ENCODE measurements at places on chromosomes 4 and X. TPM values are rescaled to one million over a fixed set of nuclear protein-coding genes. Genes with fewer than 3 reads are reported as not detected.

GRCh38 chr4:144340931-144341330 is 200.4 kb upstream of the GYPA start:
- DNase-seq, result no peak

DNA sequence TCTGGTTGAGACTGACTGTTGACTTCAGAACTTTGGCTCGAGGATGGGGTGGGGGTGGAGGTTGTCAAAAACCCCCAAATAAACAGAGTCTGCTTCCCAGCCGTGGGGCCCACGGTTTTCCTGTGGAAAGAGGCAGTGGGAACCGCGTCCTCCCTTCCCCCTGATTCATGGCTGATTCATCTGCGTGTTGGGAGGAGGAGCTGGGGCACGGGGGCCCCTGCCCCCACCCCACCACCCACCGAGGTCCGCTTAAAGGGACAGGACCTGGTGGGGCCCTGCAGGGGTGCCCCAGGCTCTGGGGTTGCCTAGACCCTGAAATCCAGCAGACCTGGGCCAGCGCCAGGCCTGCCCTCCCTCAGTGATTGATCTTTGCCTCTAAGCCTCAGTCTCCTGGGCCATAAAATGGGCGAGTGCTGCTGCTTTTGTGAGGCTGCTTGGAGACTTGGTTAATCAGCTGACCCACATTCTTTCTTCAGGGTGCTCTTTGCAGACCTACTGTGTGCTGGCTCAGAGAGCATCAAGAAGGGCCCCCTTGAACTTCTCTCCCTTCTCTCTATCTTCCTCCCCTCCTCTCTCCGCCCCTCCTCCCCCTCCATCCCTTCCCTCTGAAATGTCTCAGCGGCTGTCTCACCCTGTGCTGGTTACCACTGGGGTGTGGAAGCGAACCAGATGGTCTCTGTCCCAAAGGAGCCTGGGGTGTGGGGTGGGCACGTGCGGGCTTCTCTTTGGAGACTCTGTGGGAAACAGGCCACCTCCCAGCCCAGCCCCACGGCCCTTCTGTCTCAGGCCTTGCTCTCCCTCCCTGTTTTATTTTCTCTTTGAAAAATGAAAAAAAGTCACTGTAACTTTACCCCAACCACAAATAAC is 9.1 kb downstream of the HTRA3 start:
- DNase-seq, result no peak

DNA sequence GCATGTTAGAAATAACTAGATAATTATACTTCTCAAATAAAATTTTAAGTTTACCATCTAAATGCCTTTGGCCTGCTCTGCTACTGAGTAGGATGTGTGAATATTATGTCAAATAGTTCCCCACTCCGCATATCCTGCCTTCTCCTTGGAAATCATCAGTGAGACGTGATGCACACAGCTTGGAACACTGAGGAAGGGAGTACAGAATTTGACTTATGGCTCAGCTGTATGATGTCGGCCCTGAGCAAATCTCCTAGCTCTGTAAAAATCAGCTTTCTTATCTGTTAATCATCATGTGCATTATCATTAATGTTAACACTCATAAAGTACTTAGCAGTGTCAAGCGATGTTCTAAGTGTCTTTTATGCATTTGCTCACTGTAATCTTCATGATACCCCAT is 241.0 kb upstream of the ANKRD50 start:
- DNase-seq, result no peak

The NPFFR2 gene
- total RNA-seq, result not detected

- DNase-seq, result no peak
These were observed 2.7 kb upstream of the TIMP1 start for GRCh38 chrX:47579537-47579936.

DNA sequence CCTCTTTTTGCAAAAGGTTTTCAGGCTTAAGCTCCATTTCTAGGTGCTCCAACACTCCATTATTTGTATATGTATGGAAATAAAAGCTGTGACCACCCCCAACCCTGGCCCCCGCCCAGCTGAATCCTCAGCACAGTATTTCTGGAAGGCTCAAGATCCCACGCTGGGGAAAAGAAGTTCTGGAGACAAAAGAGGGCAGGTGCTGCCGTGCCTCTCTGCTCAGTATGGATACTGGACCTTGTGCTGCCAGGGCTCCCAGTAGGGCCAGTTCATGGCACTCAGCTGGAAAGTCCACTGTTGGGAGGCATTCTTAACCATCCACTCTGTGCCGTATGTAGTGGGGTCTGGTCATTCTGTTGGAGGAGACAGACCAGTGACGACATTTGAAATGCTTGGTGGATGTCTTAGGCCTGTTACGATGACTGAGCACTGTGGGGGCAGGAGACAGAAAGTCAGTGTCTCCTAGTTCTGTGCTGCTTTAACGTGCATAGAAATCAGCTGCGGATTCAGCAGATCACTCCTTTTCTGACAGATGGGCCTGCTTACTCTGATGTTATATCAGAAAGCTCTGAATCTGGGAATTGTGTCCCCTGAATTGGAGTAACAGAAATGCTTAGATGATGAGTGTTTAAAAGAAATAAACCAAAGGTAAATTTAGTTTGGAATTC is 48.4 kb upstream of the MSANTD1 start:
- DNase-seq, result no peak

DNA sequence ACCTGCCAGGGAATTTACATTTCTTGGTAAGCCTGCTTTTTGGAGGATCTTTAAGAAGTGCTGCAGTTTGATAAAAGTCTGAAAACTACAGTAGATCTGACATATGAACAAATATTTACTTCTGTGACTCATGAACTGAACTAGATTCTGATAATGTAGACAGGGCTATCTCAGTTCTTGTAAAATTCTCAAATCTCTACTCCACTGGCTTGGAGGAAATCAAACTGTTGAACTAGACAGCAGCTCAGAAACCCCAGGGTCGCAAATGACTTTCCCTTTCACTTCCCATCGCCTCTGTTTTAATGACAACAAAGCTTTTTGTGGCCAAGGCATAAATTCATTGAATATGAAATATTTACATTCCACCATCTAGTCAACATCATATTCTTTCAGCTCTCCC is 15.4 kb upstream of the OCIAD1 start:
- no peak for DNase-seq

GRCh38 chrX:47169726-47170515 is 23.7 kb upstream of the UBA1 start:
- no peak for DNase-seq

- no peak for DNase-seq
These were observed 523.1 kb downstream of the INPP4B start for GRCh38 chr4:142322996-142323395.

DNA sequence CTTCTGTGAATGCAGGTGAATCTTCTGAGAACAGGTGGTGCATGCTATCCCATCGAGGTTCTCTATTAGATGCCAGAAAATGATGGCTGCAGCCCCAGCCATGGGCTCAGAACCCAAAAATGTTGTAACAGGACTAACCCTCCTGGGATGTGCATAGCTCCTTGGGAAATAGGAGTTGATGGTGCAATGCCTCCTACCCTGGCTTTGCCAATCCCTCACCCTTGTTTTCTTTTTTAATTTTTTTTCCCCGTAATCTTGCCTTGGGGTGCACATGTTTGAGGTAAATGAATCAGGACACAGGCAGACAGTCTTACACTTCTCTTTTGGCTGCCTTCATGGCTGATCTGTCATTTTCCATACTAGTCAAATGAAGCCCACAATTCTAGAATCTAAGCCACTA is 96.6 kb downstream of the KIT start:
- no peak for DNase-seq

The GATA1 gene
- not detected for total RNA-seq

GRCh38 chr4:573122-573892 is 2.8 kb downstream of the TMEM271 start:
- no peak for DNase-seq

GRCh38 chr4:169114341-169114974 is 104.4 kb upstream of the CBR4 start:
- DNase-seq, result no peak

GRCh38 chr4:153651587-153651986 is 32.5 kb upstream of the TLR2 start:
- DNase-seq, result no peak

- no peak for DNase-seq
These were observed 107.3 kb upstream of the RAI2 start for GRCh38 chrX:17968367-17968766.

GRCh38 chr4:20217951-20218350 is 33.8 kb upstream of the SLIT2 start:
- no peak for DNase-seq

- no peak for DNase-seq
These were observed 64.9 kb upstream of the PSAPL1 start for GRCh38 chr4:7499661-7500060.

GRCh38 chr4:185955151-185955770 is 113.7 kb upstream of the TLR3 start:
- DNase-seq, result no peak

DNA sequence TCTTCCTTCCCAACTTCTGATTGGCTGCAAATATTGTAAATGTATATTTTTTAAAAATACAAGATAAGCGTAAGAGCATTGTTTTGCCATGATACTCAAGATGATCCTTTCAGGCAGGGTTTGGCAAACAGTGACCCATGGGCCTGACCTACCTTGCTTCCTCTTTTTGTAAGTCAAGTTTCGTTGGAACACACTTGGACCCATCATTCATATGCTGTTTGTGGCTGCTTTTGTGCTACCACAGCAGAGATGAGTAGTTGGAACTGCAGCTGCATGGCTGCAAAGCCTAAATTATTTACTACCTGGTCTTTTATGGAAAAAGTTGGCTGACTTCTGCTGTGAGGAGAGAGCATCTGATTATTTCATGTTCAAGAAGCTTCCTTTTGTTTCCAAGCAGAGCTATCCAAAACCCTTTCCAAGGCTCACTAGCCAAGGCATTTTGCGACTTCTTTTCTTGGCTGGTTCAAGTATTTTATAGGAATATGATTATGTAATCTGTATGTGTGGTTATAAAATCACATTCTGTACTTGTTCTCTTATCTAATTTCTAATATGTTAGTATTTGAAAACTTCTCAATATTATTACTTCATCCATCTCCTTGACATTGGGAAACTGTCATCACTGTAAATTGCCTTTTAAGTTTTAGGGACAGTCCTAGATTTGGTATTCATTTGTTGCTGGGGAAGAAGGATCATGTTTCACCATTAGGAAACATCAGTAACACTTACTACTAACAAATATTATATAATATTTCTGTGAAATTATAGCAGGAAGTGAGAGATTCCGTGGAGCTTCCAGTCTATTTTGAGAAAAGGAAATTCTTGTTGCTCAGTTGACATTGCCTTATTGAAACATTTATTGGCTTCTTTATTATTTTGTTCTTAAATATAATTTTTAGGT is 109.2 kb downstream of the ARHGAP10 start:
- DNase-seq, result no peak

The NXF2B gene
- total RNA-seq, result not detected

- no peak for DNase-seq
These were observed 21.3 kb upstream of the CLCN5 start for GRCh38 chrX:49901048-49901447.

DNA sequence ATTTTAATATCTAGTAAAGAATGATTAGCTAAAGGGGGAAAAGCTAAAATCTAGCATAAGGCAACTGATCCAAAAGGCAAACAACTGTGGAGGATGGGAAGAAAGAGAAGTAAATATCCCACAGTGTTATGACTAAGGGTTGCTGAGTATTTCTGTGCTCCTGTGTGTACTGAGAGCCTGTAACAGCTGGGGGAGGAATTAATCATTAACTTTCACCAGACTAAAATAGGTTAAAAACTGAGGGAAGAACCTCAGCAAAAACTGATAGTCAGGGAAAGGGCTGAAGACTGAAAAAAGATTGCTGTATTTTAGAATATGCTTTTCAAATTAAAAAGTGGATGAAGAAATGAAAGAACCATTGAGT is 365.9 kb downstream of the CXXC4 start:
- no peak for DNase-seq

The PAGE1 gene
- total RNA-seq, result not detected

DNA sequence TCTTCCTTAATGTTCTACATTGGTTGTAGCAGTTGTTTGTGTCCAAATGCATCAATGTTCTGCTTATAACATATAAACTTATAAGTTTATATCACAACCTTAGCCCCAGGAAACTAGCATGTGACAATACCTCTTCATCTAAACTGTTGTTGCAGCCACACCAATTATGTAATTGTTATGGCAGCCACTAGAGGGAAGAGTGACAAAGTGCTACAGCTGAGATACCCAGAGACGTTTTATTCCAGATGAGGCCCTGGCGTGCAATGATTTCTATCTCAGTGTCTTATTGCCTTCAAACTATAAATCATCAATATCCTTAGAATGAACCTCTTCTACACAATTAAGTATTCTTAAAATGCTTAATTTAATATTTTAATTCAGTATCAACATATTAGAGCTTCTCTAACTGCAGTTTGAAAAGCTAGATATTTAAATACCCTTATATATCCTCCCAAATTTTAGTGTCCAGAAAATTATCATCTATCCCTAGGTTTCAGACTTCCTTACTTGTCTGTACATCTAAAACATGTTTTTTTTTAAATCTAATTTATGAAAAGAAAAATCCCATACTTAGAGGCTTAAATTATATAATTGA is 171.6 kb downstream of the PCDH10 start:
- DNase-seq, result no peak

- no peak for DNase-seq
These were observed 10.0 kb downstream of the QRFPR start for GRCh38 chr4:121370729-121371325.

The RNF128 gene
- not detected for total RNA-seq

GRCh38 chr4:104491481-104492182 is 3.1 kb downstream of the CXXC4 start:
- no peak for DNase-seq

DNA sequence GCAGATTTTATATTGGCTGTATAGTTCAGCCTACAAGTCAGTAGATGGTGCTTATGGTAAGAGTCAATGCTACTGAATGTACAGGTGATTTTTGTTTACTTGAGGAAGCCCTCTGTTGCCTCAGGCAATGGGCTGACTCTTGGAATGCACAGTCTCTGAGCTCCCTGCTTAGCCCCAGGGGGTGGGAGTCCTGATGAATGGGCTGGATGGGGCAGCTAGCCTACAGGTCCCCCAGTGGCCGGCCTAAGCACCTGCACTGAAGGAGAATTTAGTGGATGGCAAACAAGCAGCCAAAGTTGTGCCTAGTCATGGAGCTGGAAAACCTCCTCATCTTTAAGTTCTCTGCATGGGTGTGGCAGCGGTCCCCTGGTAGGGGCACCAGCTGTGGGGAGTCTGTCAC is 101.8 kb upstream of the CXorf51B start:
- no peak for DNase-seq

DNA sequence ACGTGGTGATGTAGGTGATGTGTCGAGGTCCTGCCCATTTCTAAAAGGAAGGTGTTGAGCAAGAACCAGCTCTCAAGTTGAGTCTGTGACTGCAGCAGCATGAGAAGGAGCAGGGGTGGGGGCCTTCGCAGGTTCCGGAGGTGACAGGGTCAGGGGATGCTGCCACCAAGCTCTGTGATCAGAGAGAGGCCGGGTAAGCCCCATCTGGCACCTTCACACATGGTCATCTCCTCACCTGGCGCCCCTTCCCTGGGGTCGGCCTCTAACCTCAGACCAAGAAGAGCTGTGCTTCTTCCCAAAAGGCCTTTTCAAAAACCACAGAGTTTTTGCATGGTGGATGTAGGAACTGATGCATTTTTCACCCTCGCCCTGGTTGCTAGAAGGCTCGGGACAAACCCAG is 137.6 kb downstream of the CPZ start:
- DNase-seq, result peak; percentile 74

GRCh38 chr4:16794816-16795445 is 103.5 kb downstream of the LDB2 start:
- DNase-seq, result no peak

The MAGEA4 gene
- total RNA-seq, result not detected

GRCh38 chr4:56438766-56439165 is 2.7 kb downstream of the PAICS start:
- DNase-seq, result no peak

- no peak for DNase-seq
These were observed 35.3 kb upstream of the SPIN2A start for GRCh38 chrX:57172544-57172943.
